DMS79 (cell line): ENCODE measurements at places on chromosomes 6 and 20.

DNA sequence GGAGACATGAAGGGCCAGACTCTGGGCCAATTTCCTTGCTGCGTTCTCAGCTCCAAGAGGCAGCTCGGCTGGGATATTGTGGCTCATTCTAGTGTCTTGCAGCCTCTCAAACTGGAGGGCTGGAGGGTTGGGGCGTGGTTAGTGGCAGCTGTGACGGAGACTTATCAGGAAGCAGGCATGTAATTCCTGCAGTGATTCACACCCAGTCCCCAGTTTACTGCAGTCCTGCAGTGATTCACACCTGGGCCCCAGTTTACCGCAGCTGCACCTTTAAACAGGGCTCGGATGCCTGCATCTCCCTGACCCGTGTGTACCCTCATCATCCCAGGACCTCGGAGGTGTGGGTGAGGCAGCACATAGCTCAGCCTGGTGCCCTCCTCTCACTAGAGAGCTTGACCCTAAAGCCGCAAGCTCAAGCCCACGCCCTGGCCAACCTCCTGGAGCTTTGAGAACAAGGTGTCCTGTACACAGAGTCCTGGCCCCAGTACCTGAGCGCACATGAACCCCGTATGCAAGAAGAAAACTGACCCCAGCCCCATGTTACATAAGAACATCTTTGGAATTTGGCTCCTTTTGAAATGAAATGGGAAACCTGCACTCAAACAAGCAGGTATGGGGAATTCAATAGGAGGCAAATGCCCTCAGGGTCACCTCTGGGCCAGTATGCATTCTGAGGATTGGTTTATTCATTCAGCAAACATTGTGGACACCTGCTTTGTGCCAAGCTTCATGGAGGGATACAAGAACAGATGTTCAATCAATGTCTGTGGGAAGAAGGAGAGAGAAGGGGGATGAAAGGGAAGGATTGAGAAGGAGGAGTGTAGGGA is 55.3 kb upstream of the FAM83D start:
- no peak for DNase-seq

- no peak for DNase-seq
Observed at GRCh38 chr20:14406495-14406894, 69.1 kb upstream of the FLRT3 start.

- DNase-seq = no peak
Observed at GRCh38 chr20:46229478-46230105, 78.7 kb downstream of the CDH22 start.

DNA sequence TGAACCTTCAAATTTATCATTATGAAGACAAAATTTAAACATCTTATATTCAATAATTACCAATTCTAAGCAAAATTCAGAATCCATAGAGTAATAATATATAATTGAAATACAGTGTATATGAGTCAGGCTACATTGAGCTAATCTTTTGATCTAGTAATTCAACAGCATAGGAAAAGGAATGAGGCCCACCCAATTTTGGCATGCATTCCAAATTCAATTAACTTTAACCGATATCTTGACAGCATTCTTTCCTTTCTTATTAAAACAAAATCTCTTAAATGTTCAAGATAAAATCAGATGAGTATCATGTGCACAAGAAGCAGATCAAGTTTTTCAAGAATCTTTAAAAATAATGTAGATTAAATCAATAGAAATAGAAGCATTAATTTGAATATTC is 132.9 kb upstream of the QKI start:
- no peak for DNase-seq

GRCh38 chr6:85261271-85261670 is 188.6 kb upstream of the NT5E start:
- DNase-seq = no peak

DNA sequence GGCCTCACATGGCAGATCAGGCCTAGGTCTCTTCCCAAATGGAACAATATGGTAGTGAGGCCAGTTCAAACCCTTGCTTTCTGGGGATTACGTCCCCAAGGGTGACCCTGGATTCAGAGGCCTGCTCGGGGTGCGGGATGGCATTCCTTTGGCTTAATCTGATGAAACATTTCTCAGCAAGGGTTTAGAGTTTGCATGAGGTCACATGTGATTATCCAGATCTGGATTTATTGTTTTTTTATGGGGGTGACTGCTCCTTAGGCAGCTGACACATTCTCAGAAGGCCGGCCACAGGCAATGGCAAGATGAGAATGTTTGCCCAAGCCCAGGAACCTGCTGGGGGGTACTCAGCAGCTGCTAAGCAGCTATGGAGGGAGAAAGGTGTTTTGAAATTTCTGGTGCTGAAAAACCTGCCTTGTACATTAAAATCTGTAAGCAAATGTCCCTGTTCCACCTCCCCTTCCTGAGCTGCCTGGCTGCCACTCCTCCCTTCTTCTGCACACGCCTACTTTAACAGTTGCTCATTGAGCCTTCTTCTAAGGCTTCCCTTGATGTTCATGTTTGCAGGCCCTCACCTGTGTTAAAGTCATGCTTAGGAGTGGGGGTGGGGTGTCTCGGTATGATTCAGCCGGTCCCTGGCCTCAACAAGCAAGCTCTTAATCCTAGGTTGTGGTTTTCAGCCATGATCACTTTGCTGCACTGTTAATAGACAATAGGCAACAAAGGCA is 37.9 kb upstream of the FUCA2 start:
- no peak for DNase-seq

DNA sequence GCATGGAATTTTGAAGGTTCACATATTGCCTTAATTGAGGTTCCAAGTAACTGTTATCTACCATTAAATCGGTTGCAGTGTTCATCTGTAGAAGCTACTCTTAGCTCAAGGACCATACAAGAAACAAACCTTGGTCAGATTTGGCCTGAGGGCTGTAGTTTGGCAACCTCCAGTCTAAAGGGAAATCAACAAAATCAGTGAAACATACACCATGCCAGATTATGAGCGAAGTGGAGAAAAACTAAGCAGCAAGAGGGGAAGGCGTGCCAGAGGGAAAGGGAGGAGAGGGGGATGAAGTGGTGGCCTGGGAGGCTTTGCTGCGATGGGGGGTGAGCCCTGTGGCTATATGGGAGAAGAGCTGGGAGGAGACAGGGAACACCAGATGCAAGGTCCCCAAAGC is 8.8 kb upstream of the SNAI1 start:
- no peak for DNase-seq

DNA sequence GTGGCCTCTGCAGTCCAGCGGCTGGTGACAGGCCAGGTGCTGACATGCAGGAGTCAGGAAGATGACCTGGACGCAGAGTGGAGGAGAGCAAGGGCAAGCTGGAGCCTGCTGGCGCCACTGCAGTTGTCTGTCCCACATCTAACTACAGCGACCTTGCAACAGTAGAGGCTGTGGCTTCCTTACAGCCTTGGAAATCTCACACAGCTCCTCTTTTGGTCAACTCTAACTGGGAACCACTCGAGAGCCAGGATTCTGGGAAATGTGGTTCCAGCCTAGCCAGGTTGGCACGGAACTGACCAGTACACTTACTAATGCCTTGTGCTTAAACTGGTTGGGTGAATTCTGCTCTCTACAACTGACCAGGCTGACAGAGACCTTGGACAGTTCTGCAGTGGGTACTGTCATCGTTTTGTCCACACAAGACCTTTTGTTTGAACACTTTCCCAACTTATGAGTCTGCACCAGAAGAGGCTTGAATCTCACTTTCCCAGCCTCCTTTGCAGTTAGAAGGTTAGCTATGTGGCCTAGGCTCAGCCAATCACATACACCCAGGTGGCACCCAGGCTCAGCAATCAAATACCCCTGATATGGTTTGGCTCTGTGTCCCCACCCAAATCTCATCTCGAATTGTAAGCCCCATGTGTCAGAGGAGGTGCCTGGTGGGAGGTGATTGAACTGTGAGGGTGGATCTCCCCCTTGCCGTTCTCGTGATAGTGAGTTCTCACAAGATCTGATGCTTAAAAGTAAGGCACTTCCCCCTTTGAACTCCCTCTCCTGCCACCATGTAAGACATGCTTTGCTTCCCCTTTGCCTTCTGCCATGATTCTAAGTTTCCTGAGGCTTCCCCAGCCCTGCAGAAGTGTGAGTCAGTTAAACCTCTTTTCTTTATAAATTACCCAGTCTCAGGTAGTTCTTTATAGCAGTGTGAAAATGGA is 153.5 kb downstream of the ZMYND8 start:
- no peak for DNase-seq

- DNase-seq = peak; percentile 42
Observed at GRCh38 chr6:118565311-118565960, 17.3 kb downstream of the PLN start.

- peak; percentile 3 for DNase-seq
Observed at GRCh38 chr6:6543181-6543879, 45.2 kb upstream of the LY86 start.

GRCh38 chr20:31837896-31838397 is 7.5 kb downstream of the FOXS1 start:
- no peak for DNase-seq

GRCh38 chr20:60246751-60247150 is 288.5 kb downstream of the CDH26 start:
- DNase-seq = no peak

DNA sequence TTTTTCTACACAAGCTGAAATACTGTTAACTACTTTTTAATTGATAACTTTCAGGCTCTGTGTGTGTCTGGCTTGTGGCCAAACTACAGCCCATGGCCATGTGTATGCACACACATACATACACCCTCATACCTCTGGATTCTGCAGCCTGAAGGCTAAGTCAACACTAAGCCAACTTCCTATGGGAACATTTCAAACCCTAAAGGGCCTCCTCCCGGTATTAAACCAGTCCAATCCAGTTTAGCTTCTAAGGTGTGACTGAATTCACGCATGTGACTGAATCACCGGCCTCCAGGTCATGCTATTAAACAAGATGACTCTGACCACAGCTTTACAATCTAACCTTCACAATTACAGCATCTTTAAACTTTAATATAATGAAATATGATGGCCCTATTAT is 20.7 kb upstream of the DST start:
- DNase-seq = no peak

GRCh38 chr6:159358562-159358961 is 189.4 kb downstream of the FNDC1 start:
- DNase-seq = no peak

- no peak for DNase-seq
Observed at GRCh38 chr6:3644739-3645012, 106.8 kb downstream of the PXDC1 start.

- no peak for DNase-seq
Observed at GRCh38 chr6:43851204-43851865, 81.3 kb downstream of the VEGFA start.

DNA sequence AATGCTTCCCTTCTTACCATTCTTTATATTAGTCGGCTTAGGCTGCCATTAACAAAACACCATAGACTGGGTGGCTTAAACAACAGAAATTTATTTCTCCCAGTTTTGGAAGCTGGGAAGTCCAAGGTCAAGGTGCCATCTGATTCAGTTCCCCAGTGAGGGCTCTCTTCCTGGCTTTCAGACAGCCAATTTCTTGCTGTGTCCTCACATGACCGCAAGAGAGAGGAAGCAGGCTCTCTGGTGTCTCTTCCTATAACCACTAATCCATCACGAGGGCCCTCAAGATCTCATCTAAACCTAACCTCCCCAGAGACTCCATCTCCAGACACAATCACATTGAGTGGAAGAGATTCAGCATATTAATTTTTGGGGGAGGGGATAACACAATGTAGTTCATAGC is 193.0 kb upstream of the SGK1 start:
- DNase-seq = peak; percentile 49

DNA sequence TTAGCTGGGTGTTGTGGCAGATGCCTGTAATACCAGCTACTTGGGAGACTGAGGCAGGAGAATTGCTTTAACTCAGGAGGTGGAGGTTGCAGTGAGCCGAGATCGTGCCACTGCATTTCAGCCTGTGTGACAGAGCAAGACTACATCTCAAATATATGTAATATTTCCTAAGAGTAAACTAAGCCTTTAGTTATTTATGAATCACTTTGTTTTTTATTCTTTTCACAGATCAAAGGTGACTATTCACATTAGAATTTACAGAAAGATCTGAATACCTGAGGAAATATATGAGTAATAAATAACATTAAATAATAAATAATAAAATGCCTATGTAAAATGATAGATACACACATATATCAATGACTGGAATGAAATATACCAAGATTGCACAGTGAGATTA is 630.8 kb upstream of the IMPG1 start:
- DNase-seq = no peak

DNA sequence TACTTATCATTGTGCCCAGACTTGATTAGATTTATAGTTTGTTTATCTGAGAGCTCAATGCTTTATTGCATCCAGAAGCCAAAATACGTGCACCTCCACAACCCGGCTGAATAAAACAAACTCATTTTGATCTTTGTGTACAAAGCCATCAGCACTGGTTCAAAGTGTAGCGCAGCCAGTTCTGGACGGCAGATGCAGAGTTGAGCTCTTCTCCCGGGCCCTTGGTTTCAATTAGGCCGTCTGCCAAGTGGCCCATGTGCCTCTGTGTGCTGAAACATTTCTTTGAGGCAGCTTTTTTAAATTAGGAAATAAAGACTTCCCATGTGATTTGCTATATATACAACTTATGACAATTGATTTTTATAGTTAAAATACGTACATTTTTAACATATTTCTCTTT is 96.2 kb upstream of the RSPO3 start:
- peak; percentile 22 for DNase-seq

GRCh38 chr6:134230940-134231339 is 87.0 kb downstream of the SGK1 start:
- no peak for DNase-seq

GRCh38 chr20:2709205-2709981 is 16.8 kb downstream of the EBF4 start:
- DNase-seq = no peak

- DNase-seq = no peak
Observed at GRCh38 chr6:21193790-21194475, 399.6 kb upstream of the SOX4 start.

GRCh38 chr20:46646659-46647380 is 4.4 kb downstream of the SLC13A3 start:
- no peak for DNase-seq

DNA sequence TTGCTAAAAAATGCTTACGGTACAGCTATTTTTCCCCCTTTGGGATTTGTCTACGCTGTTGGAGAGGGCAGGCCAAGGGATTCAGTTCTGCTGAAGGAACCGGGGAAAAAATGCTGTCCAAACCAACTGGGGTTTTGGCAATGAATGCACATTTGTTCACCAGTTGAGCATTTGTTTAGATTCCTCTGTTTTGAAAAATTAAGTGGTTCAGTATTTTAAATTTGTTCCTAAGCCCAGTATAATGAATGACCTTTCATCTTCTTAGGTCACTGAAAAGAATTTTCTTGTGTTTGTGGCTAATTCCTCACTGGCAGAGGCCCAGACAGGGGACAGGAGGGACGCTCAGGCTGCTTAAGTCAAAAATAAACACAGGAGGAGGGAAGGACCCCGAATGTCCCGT is 10.8 kb upstream of the EYA2 start:
- no peak for DNase-seq

DNA sequence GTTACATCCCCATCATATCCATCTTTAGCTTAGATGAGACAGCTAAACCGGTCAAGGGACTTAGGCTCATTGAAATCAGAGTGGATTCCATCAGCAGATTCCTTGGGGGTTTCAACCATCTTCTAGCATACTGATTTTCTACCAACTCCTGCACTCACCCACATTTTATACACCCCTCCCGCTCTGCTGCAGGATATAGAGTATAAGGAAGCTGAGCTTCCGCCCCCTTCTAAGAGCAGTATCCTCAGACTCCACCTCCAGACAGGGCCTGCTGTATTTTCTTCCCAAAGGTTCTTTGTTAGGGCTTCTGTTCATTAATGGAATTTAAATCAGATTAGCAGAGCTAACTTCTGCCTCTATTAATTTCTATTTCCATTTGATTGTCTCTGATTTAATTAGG is 9.9 kb upstream of the NHLRC1 start:
- no peak for DNase-seq

- DNase-seq = no peak
Observed at GRCh38 chr20:7856756-7857155, 83.5 kb downstream of the HAO1 start.

GRCh38 chr20:6637160-6637579 is 130.3 kb upstream of the BMP2 start:
- DNase-seq = no peak
